ENCODE measurements at places on chromosomes 1 and 21.

DNA sequence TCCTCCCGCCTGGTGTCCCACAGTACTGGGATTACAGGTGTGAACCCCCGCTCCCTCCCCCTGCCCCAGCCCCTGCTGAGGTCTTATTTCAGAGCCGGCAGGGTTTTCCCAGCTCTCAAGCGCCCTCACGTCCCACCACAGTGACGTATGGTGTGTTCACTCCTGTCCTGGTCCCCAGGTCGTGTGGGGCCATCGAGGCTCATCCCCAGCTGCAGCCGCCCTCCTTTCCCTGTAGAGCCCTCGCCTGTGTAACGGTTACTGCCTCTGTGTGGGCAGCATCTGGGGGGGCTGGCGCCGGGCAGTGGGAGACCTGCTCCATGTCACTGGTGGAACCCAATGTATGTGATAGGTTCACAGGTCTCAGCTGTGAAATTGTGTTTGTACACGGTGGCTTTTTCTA lies 23.2 kb downstream of the SKI start:
- no peak for DNase-seq

DNA sequence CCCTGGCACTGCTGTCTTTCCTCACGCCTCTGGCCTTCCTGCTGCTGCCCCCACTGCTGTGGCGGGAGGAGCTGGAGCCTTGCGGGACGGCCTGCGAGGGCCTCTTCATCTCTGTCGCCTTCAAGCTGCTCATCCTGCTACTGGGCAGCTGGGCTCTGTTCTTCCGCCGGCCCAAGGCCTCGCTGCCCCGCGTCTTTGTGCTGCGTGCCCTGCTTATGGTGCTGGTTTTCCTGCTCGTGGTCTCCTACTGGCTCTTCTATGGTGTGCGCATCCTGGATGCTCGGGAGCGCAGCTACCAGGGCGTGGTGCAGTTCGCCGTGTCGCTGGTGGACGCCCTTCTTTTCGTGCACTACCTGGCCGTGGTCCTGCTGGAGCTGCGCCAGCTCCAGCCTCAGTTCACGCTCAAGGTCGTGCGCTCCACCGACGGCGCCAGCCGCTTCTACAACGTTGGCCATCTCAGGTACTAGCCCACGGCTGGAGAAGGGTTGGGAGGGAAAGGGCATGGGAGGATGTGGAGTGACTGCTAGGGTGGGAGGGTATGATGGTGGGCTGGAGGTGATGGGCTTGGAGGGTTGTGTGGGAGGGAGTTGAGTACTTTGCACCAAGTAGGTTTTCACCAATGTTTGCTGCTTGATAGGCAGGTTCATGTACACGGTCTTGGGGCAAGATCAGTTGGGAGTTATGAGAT lies 18.9 kb downstream of the VANGL2 start:
- DNase-seq, result no peak

DNA sequence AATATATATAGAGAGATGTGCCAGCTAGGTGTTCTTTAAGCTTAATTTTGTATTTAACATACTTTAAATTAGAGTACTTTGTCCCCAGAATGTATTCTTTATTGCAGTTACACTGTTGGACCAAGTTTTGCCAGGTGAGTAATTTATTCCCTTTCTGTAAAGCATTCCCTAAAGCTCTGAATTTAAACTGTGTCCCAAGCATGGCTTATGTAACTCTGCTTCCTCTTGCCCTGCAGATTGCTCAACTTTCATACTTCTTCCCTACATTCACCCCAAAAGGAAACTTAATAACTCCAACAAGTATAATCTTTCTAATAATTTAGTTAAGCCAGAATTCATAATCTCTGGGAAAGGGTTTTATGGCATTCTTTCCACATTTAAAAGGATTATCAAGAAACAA lies 5.6 kb downstream of the LYPLAL1 start:
- DNase-seq, result no peak

DNA sequence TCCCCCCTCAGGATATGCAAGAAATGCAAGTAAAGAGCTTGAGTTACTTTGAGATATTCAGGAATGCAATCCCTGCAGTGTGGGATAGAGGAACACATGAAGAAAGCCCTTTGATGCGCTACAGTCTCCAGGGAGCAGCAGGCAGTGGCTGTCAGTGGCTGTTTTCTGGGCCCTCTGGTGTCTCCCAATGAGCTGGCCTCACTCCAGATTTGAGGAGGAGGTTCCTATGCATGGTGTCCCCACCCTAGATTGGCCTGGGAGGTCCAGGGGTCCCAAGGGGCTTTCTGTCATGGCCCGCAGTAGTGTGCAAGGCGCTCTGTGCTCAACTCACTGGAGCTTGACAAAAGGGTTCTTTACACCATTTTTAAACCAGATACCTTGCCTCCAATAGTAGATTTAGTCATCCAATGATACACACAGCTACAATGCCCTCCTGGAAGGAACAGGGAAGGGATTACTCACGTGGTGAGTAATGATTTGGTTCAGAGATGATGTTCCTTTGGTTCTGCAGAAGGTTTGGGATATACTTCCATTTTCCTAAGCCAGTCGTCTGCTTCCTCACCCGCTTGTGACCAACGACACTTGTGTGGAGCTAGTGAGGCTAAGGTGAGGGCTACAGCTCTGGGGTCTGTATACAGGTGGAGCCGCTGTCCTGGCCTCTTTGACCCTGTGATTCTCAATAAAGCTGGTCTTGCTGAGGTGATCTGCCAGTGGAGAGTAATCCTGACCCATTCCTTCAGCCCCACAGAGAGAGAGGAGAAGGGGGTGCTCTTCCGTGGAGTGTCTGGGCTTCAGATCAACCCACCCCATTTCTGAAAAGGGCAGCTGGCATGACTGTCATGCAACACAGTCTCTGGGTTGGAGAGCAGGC lies 6.6 kb downstream of the BATF3 start:
- no peak for DNase-seq

- no peak for DNase-seq
Observed at GRCh38 chr1:37949524-37950152, 2.8 kb upstream of the INPP5B start.

DNA sequence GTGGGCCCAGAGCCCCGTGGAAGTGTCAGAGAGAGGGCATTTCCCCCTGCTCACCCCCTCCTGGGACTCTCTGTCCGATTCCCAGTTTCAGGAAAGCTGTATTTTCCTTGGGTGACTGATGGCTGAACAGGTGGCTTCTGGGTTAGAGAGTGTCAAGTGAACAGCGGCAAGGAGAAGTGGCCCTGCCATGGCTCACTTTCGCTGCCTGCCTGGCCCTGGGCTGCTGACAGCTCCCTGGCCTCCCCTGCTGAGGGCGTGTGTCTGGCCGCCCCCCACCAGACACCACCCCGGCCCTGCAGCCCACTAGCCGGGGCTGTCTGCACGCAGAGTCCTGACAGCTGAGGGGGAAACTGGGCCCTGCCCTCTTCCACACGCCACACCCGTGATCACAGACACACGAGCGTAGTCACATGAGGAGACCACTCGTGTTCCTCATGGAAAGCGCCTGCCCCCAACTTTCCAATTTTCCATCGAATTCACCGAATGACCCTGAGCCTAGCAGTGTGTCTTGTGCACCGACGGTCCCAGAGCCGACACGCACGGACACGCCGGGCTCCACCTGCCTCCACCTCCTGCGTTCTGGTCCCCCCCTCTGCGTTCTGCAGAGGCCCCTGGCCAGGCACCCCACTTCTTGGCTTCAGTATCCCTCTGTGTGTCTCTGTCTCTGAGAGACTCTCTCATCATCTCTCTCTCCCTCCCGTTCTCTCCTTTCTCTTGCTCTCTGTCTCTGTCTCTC lies 60.6 kb upstream of the CASZ1 start:
- no peak for DNase-seq

DNA sequence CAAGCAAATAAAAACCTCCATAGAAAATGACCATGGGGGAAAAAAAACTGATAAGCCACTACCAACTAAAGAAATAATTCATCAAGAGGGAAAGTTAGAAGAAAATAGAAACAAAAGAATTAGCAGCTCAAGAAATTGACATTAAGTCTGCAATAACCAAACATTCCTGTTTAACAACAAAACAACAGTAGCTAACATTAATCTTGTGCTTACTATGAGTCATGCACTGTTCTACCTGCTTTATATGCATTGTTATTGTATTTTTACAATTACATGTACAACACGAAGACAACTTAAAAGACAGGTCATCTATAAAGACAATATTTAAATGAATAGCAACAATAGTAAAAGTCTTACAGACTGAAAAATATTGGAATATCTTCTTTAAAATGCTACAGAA lies 34.4 kb upstream of the LRRC7 start:
- no peak for DNase-seq

GRCh38 chr1:228897901-228898300 lies 162.6 kb downstream of the RHOU start:
- DNase-seq, result no peak

- no peak for DNase-seq
Observed at GRCh38 chr1:43877101-43877500, 56.5 kb upstream of the ARTN start.

GRCh38 chr1:89905395-89906058 lies 84.7 kb downstream of the LRRC8D start:
- no peak for DNase-seq

DNA sequence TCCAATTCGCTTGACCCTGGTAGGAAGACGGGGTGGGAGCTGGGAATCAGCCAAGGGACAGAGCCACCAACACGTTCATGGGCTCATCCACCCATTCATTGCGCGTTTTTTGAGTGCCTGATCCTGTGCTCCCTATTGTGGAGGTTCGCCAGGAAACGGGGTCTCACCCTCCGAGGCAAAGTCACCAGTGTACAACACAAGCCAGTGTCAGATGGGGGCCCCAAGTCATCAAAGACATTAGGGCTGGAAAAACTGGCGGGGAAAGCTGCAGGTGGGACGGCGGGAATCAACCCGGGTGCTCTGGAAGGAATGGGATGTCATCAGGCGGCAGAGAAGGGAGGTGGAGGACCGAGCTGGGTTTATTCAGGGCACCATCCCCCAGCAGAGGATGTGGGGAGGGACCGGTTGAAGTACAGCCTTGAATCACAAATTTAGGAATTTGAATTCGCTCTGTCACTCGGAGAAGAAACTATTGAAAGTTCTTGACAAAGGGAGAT lies 667 bp upstream of the NID1 start:
- no peak for DNase-seq

- no peak for DNase-seq
Observed at GRCh38 chr1:157969697-157970485, 23.6 kb upstream of the KIRREL1 start.

- DNase-seq, result no peak
Observed at GRCh38 chr1:244980605-244981004, 116.3 kb upstream of the HNRNPU start.

- no peak for DNase-seq
Observed at GRCh38 chr1:36436821-36437220, 13.4 kb downstream of the OSCP1 start.

- no peak for DNase-seq
Observed at GRCh38 chr1:147214325-147214724, 10.8 kb downstream of the FMO5 start.

- no peak for DNase-seq
Observed at GRCh38 chr1:56034222-56034621, 545.1 kb downstream of the PLPP3 start.

- no peak for DNase-seq
Observed at GRCh38 chr1:55311057-55311641, 96.0 kb upstream of the USP24 start.

- no peak for DNase-seq
Observed at GRCh38 chr1:208565756-208566440, 321.7 kb upstream of the PLXNA2 start.

DNA sequence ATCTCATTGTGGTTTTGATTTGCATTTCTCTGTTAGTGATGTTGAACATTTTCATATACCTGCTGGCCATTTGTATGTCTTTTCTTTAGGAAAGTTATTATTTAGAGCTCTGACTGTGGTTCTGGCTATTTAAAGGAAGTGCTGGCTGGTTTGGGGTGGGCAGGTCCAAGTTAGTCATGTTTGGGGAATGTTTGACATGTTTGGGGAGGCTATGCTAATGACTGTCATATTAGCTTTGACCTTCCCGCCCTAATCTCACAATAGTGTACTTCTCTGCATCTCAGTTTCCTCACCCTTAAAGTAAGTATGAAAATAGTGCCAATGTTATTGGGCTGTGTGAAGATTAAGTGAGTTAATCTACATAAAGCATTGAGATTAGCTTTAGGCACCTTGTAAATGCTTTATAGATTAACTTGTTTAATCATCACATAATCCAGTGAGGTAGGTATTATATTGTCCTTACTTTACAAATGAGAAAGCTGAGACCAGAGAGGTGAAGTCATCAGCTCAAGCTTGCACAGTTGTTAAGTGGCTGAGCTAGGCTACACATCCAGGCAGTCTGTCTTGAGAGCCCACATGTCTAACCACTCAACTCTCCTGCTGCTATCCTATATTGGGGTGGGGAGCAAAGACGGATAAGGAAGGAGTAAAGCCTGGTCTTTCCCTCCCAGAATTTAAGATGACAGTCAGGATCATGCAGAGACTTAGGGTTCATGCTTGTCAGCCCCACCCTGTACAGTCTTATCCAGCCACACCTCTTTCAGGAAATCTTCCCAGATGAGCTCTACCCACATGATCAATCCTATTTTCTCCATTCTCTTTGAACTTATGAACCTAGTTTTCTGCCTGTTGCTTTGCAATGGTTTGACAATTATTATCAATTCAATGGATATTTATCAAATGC lies 22.8 kb upstream of the CRNN start:
- no peak for DNase-seq

GRCh38 chr1:61088163-61088974 lies 6.0 kb downstream of the NFIA start:
- DNase-seq, result no peak

DNA sequence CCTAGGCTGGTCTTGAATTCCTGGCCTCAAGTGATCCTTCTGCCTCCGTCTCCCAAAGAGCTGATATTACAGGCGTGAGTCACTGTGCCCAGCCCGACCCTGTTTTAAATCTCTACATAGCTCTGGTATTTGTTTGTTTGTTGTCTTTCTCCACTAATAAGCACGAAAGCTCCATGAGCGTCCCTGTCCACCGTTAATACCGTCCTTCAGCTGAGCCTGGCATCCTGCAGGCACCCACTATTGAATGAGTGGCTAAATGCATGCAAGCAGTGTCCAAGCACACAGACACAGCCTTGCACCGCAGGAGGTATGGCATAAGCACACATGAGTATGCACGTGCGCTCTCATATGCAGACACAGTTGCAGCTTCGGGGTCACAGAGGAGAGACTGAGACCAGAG lies 4.5 kb upstream of the COL16A1 start:
- DNase-seq, result no peak

GRCh38 chr1:41806472-41807155 lies 112.1 kb downstream of the HIVEP3 start:
- DNase-seq, result no peak

- DNase-seq, result no peak
Observed at GRCh38 chr1:108016451-108016920, 51.5 kb upstream of the VAV3 start.

DNA sequence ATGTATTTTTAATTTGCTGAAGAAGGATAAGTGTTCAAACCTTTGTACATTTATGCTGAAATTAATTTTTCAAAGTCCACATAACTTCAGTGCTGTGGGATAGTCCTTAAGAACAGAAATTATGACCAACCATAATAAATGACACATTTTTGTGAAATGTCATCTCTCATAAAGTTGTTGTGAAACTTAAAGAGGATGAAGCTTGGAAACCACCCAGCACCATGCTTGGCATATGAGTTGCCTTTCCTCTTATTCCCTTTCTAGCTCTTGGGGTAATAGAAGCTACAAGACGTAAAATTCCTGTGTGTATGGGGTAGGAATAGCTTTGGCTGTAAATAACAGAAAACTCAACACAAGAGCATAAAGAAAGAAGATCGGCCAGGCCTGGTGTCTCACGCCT lies 18.9 kb upstream of the USP24 start:
- no peak for DNase-seq

GRCh38 chr21:26948194-26948593 lies 18.7 kb downstream of the ADAMTS5 start:
- no peak for DNase-seq

GRCh38 chr1:40756523-40756922 lies 27.1 kb upstream of the KCNQ4 start:
- no peak for DNase-seq
